ENCODE measurements at places on chromosomes 6 and 20. TPM values are rescaled to one million over a fixed set of nuclear protein-coding genes. Genes with fewer than 3 reads are reported as not detected.

The MOG gene
- total RNA-seq, result not detected

The OPN5 gene
- not detected for total RNA-seq

The SEL1L2 gene
- total RNA-seq, result not detected

The RWDD1 gene
- total RNA-seq, result 24.9 TPM
